ENCODE measurements at places on chromosomes 7 and 10.

DNA sequence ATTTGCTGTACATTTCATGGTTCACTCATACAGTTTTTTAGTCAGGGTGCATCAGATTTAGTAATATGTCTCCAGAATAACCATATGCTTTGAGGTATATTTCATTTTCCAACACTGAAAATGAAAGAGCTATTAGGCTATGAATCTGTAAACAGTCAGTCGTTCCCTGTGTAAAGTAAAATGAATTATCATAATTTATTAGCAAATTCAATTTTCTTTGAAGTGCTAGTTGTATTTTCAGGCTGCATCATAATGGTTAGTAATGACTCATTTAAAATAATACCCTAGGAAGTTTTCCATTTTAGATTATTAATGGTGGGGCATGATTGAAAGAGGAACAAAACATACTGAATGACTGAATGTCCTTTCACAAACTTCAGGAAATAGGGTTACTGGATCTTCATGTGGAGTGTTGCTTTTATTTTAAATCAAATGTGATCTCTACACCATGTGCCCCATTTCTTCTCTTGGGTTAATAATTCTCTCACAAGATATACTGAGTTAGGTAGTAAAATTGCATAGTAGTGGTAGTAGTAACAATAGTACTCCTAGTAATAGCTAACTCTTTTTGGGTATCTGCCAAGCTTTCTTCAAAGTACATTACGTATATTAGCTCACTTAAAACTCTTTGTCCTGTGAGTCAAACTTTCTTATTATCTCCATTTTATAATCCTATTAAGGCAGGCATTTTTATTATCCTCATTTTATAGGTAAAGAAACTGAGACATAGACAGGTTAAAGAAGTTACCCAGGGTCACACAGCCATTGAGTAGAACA, 476.5 kb downstream of the SUGCT start:
- no peak for DNase-seq

DNA sequence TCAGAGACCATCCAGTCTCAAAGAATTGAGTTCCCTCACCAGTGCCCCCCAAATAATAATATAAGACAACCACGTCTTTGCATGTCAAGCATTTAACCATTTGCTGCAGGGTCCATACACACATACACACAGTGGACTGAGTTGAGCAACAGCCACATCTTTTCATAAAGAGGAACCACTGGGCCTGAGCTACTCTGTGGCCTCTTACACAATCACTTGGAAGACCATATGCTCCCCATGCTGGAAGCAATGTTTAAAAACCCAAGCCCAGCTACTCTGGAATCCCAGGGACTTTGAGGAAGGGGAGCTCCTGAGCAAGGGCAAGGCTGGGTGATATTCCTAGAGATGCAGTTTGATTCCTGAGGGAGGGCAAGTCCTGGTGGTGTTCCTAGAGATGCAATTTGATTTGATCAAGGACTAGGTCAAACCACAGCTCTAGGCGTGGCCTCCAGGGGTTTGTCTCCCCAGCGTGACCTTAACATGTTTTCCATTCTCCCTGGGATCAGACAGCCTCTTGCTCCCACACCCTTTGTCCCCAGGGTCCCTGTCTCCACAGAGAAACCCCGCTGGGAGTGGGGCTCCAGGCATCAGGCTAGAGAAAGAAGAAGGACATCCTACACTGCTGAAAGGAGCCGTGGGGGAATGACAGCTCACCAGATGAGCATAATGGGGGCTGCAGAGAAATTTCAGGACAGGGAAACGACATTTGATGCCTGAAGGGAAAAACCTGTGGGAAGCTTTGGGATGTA, 376.2 kb upstream of the MGMT start:
- DNase-seq = no peak

GRCh38 chr7:90604383-90604782, 8.3 kb downstream of the CDK14 start:
- no peak for DNase-seq

DNA sequence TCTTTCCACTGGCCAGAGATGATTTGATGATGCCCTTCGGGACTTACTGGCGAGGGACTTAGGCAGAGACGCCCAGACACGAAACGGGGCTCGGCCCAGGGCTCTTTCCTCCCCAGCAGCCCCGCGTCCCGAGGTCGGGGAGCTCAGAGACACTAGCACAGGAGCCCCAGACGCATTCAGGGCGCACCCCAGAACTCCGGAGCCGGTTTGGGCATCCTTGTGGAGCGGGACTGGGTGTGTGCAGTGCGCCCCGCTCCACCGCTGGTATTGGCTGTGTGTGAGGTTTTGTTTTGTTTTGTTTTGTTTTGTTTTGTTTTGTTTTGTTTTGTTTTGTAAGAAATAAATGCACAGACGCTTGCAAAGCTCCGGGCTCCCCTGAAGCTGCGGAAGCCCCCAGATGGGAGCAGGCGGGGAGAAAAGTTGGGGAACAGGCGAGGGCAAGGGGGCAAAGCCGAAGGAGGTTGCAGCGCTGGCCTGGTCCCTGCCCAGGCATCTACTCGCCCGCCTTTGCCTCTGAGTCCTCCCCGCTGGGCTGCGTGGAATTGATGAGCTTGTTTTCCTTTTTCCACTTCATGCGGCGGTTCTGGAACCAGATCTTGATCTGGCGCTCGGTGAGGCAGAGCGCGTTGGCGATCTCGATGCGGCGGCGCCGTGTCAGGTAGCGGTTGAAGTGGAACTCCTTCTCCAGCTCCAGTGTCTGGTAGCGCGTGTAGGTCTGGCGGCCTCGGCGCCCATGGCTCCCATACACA, 1.9 kb upstream of the HOXA5 start:
- no peak for DNase-seq

DNA sequence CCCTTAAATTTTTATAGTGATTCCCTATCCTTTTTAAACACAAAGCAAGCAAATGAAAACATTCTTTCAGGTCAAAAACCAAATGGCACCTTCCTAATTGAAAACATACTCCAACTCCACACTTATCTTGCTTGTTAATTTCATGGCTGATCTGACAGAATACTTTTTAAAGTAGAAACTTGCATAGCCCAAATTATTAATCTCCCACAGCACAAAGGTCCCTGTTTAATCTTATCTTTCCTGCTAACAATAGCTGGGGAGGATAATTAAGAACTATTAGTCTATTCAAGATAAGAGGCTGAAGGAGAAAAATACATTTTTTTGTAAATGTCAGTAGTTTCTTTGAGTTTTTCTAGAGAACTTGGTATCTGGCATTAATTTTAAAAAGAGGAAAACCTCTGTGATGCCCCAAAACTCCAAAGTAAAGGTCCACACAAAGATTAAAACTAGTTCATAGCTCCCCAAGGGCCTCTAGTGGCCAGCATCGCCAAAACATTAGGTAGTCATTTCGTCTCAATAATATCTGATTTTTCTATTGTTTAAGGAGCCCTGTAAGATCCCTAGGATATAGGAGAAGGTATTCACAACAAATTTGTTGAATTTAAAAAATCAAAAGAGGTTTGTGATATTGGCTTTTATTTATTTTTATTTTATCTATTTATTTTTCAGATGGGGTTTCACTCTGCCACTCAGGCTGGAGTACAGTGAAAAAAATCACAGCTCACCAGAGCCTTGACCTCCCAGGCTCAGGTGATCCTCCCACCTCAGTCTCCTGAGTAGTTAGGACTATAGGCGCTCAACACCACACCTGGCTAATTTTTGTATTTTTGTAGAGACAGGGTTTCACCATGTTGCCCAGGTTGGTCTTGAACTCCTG, 14.7 kb downstream of the CDNF start:
- DNase-seq = no peak

Data from cortex of kidney (tissue), 1 donor.